Heart left ventricle (tissue), 16 donors: ENCODE measurements at places on chromosomes 7 and 10. TPM values are rescaled to one million over a fixed set of nuclear protein-coding genes. Genes with fewer than 3 reads are reported as not detected.

FAM131B gene
- 0.25 TPM for polyA plus RNA-seq

CALHM3 gene
- not detected for polyA plus RNA-seq

PBLD gene
- 1.4 TPM for polyA plus RNA-seq

DNA sequence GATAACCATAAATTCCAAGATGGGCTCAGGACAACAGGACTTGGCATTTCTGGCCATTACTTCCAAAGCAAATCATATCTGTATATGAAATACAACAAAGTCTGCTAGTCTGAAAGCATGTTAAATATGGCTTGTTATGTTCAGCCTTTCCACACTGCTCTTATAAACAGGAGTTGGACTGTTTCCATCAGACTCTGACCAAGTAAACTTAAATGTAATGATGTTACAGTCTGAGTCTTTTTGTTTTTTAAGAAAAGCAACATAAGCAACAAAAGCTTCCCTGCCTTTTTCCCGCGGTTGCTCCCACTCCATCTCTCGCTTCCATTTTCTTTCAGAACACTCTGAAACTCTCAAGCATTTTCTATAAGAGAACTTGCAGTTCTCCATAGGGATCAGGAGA is 8.1 kb upstream of the CDCA7L start:
- no peak for DNase-seq

DNA sequence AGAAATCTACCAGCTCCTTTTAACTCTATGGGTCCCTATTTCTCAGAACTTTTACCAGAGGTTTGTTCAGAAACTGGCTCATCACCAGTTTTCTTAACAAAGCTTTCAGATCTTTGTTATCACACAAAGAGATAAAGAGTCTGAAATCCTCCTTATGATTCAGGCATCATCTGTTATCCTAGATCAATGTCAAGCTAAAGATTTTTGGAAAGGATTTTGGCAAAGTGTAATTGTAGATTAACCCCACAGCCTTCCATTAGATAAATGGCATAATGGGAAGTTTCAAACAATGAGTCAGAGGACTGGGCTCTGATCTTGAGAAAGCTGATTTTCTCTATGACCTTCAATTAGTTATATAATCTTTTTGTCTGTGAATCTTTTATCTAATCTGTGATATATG is 192.2 kb downstream of the NXPH1 start:
- no peak for DNase-seq

GRCh38 chr10:94218493-94219183 is 144.1 kb downstream of the NOC3L start:
- no peak for DNase-seq

- no peak for DNase-seq
These were observed 132.2 kb upstream of the SH2B2 start for GRCh38 chr7:102154425-102154824.

DNA sequence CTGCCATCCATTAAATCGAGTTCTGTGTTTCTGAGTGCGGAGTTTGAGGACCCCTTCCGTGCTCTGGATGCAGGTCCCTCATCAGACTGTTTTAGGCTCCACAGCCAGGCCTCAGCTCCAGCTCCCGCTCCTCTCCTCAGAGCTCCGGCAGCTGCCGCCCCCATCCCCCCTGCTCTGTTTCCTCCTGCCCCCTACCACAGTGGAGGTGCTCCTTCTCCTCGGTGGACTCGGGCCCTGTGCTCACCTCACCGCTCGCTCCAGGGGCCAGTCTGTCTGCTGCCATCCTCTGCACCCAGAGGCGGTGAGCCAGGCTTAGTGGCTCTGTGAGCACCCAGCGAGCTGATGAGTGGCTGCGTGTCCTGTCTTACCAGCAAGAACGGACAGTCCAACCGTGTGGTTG is 21.4 kb upstream of the PRKAR1B start:
- DNase-seq, result no peak

LIPM gene
- not detected for polyA plus RNA-seq

DNA sequence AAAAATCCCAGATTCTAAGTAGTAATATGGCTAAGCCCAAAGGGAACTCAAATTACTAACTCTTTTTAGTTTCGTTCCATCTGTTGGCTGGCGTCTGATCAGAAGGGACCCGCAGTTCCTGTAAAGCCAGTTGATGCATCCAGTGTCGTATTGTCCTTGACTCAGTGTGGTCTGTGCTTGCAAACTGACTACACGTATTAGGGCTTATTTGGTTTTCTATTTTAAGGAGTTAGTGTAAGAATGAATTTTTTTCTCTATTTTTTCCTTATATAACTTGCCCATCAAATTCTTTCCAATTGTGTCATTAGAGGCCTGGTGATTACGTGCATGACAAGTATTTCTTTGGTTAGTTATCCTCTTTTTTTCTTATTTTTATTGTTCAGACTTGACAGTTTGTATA is 9.7 kb downstream of the ABCA13 start:
- DNase-seq, result no peak

GRCh38 chr7:30678805-30679204 is 3.5 kb downstream of the CRHR2 start:
- no peak for DNase-seq
